ENCODE measurements at places on chromosomes 6 and 20.

- no peak for DNase-seq
Observed at GRCh38 chr6:51314965-51315364, 496.3 kb downstream of the TFAP2B start.

- DNase-seq, result no peak
Observed at GRCh38 chr20:34680586-34681175, 3.8 kb upstream of the PIGU start.

GRCh38 chr6:165615636-165616035 is 47.4 kb downstream of the PDE10A start:
- no peak for DNase-seq

DNA sequence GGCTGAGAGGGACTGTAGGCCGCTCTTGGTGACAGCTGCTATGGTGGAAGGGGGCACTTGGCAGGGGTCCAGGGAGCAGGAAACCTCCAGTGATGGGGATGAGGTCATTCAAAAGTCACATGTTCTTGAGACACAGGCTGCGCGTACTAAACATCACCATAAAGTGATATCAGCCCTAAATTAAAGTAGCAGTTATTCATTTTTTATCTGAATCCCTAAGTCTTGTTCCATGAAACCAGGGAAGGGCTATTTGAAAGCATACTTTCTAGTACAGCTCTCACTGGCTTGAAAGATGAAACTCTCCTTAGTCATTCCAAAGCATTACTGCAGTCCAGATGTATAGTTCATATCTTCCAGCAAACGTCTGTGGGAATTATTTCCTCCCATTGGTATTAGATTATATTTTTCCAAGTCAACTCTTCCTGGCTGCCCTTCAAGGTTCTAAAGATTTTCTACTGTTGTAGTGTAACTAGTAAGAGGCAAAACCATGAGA is 373.1 kb downstream of the CD109 start:
- DNase-seq, result no peak

DNA sequence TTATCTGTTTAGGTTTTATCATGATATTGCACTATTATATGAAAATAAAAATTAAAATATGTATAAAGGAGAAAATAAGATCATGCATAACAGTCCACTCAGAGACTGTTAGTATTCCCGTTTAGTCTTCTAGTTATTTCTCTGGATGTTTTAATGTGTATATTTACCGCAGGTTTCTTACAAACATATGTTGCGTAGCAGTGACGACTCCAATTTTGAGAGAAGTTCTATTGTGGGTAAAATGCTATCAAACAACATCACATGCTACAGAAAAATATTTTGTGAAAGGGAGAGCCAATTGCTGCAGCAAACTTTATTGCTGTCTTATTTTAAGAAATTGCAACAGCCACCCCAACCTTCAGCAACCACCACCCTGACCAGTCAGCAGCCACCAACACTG is 72.4 kb upstream of the NXT1 start:
- DNase-seq, result no peak

DNA sequence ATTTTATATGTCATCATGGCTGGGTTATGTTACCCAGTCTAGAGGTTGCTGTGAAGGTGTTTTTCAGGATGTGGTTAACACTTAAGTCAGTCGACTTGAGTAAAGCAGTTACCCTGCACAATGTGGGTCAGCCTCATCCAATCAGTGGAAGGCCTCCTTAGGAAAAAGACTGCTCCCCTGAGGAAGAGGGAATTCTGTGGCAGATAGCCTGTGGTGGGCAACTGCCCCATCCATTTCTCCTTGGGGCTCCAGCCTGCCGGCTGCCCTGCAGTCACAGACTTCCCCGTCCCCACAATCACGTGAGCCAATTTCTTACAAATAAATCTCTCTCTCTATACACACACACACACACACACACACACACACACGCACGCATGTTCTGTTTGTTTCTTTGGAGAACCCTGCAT is 34.5 kb upstream of the MPC1 start:
- DNase-seq, result peak; percentile 41

DNA sequence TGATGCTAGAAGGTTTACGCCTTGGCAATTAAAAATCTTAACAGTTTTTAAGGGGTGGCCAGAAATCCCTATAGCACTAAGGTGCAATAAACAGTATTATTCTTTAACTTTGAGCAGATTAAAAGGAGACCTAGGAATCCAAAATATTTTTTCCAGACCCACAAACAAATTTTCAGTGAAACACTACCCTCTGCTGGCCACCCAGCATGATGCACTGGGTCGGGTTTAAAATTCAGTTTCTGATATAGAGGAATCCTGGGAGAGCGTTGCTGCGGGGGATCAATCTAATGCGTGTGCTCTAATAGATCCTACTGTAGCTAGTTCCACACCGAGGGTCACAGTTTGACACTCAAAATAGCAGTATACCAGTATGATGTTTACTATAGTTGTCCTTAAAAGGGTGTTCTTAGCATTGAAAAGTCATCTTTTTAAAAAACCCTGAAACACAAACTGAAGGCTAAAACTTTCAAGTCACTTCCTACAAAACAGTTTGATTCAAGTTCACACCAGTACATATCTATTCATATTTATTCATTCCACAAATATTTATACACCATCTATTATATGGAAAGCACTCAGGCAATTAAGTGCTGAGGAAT is 10.2 kb downstream of the UBE3D start:
- peak; percentile 25 for DNase-seq

DNA sequence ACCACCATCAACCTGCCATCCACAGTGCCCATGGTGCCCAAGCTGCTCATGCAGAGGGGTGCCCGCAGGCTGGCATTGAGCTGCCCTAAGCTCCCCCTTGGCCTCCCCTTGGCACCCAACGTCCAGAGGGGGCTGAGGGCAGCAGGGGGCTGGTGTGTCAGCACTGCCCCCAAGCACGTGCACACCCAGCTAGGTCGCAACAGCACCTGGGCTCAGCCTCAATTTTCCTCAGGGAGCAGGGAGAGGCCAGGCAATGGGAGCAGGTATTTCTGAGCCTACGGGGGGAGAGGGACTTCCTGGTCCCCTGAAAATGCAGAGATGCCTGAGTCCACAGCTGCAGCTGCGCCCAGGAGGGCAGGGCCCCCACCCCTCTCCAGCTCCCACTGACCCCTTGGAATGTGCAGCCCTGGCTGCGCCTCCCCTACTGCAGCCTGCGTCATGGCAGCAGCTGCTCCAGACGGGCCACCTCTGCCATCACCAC is 204.2 kb downstream of the ANKRD60 start:
- DNase-seq, result no peak

- peak; percentile 56 for DNase-seq
Observed at GRCh38 chr20:17530716-17531664, at the start of gene BFSP1. Gene BFSP1, minus strand, starts transcription at chr20:17531379. Its CDS starts 50 bp downstream, at chr20:17531329.

- no peak for DNase-seq
Observed at GRCh38 chr20:64072498-64073063, 6.7 kb downstream of the RGS19 start.

GRCh38 chr20:52945862-52946522 is 26.2 kb upstream of the TSHZ2 start:
- no peak for DNase-seq
